ENCODE measurements at places on chromosomes 7 and 10.

- H3K4me3 ChIP-seq = no peak overlapping the region
- H3K4me1 ChIP-seq = no peaks in the 10 kb centered on the region
- no peaks in the 10 kb centered on the region for H3K27me3 ChIP-seq
- DNase-seq = no peak
Measured at GRCh38 chr7:143145-143751, 49.1 kb upstream of the FAM20C start.

- H3K36me3 ChIP-seq = peaks cover 7% of the 10 kb centered on the region
- no peak overlapping the region for H3K4me3 ChIP-seq
- DNase-seq = no peak
- no peak overlapping the region for H3K27ac ChIP-seq
- peaks cover 2% of the 10 kb centered on the region for H3K4me1 ChIP-seq
Measured at GRCh38 chr10:72761498-72761897, 69.6 kb downstream of the MCU start.

DNA sequence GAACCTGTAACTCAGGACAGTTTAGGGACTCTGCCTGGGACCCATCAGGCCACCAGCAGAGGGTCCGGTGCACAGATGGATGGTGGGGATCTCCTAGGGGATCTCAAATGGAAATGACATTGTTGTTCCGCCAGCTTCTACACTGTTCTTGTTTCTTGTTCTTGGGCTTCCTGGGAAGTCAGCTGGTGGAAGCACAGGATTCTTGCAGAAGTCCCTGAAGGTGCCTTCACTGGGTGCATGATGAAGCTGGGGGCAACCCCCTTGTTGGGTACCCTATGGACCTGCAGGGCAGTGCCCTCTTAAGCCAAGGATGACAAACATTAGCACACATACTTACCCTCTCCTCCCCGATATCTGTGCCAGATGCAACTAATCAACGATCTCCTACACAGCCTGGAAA is 18.6 kb downstream of the SFTPD start:
- H3K4me1 ChIP-seq = peaks cover 3% of the 10 kb centered on the region
- DNase-seq = no peak
- H3K36me3 ChIP-seq = no peaks in the 10 kb centered on the region
- no peak overlapping the region for H3K27ac ChIP-seq

- no peak for DNase-seq
- H3K4me3 ChIP-seq = no peak overlapping the region
- H3K4me1 ChIP-seq = no peaks in the 10 kb centered on the region
Measured at GRCh38 chr7:22182149-22182548, 174.8 kb downstream of the RAPGEF5 start.

- H3K27me3 ChIP-seq = peaks cover 8% of the 10 kb centered on the region
- no peak for DNase-seq
- no peaks in the 10 kb centered on the region for H3K4me1 ChIP-seq
- H3K4me3 ChIP-seq = no peak overlapping the region
- H3K27ac ChIP-seq = no peak overlapping the region
Measured at GRCh38 chr7:34060196-34060947, 155.0 kb downstream of the BMPER start.

DNA sequence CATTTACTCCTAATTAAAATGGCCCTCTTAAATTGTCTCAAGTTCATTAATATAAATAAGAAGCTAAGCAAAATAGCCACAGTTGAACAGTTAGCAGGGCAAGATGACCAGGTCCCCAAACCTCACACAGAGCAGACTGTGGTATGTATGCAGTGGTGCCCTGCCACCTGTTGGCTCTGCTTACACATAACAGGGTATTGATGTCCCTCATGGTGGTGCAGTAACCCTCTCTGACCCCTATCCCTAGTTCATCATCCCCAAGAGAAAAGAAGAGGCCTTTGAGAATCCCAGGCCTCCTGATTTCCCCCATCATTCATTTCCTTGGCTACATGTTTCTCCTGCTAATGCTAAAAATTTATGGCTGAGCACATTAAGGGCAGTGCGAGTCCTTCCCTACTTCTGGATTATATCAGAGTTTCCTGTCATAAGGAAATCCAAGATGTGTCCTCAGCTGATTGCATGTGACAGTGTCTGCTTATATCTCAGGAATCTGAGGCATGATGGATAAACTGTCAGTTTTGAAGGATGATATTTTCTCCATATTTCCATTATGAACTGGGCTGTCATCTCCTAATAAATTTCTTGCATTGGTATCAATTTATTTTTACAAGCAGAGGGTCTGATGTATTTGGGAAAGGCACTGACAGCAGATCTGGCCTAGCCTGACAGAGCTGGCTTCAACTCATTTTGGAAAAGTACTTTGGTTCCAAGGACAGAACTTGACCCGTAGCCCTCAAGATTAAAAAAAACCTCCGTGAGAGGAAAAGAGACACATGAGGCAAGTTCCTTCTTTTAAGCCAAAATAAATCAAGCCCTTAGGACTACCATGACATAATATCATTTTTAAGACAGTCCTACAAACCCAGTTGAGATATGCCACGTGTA is 880.6 kb downstream of the LRMDA start:
- H3K27ac ChIP-seq = no peak overlapping the region
- no peak overlapping the region for H3K4me3 ChIP-seq
- H3K4me1 ChIP-seq = no peaks in the 10 kb centered on the region
- DNase-seq = peak; percentile 28

DNA sequence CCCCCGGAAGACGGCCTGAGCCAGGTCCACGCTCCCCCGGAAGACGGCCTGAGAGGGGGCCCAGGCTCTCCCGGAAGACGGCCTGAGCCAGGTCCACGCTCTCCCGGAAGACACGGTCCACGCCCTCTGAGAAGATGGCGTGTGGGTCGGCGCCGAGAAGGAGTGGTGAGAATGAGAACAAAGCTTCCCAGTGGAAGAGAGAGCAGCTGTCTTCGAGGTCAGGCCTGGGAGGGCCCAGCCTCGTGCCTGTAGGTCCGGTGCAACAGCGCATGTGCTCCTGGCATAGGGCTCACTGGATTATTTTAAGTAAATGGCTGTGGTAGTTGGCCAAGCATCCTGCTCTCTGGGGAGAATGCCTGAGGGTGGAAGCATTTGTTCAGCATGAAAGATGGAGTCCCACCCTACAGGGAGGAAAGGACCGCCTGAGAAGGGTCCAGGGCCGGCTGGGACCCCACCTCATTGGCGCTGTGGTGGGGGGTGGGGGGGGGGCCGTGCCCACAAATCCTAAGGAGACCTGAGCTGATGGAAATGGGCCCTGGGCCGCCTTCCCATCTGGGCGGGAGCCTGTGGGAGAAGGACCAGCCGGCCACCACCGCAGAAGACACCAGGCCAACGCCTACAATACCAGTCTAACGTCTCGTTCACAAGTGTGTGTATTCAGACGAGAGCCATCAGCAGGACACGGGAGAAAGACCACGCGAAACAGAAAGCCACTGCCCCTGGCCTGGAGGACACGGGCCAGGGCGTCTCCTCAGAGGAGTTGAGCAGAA is 210.0 kb downstream of the WDR37 start:
- H3K27me3 ChIP-seq = no peaks in the 10 kb centered on the region
- no peak overlapping the region for H3K27ac ChIP-seq
- no peak for DNase-seq
- H3K4me1 ChIP-seq = peaks cover 2% of the 10 kb centered on the region
- H3K4me3 ChIP-seq = no peak overlapping the region

- no peak for DNase-seq
- no peak overlapping the region for H3K4me3 ChIP-seq
- H3K27ac ChIP-seq = no peak overlapping the region
- H3K4me1 ChIP-seq = no peaks in the 10 kb centered on the region
Measured at GRCh38 chr7:4131063-4131462, 551.0 kb upstream of the FOXK1 start.

- H3K27me3 ChIP-seq = no peaks in the 10 kb centered on the region
- no peaks in the 10 kb centered on the region for H3K4me1 ChIP-seq
Measured at GRCh38 chr7:84847038-84847437, 339.8 kb downstream of the SEMA3D start.
